ENCODE measurements at places on chromosomes 2 and 18.

DNA sequence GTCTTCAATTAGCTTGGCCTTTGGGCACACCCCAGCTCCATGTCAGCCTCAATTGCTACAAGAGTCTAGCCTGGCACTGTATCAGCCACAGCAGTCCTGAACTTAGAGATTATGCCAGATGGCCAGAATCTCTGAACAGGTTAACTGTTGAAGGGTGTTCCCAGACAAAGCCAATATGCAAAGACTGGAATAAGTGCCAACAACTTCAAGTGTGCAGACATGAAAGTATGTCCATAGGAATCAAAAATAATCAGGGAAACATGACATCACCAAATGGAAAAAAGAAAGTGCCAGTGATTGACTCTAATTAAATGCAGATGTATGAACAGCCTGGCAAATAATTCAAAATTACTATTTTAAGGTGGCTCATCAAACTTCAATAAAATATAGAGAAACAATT, 98.5 kb upstream of the DOCK10 start:
- no peak for DNase-seq

- DNase-seq, result no peak
These were observed 204.6 kb downstream of the TRIB2 start for GRCh38 chr2:12921321-12921720.

DNA sequence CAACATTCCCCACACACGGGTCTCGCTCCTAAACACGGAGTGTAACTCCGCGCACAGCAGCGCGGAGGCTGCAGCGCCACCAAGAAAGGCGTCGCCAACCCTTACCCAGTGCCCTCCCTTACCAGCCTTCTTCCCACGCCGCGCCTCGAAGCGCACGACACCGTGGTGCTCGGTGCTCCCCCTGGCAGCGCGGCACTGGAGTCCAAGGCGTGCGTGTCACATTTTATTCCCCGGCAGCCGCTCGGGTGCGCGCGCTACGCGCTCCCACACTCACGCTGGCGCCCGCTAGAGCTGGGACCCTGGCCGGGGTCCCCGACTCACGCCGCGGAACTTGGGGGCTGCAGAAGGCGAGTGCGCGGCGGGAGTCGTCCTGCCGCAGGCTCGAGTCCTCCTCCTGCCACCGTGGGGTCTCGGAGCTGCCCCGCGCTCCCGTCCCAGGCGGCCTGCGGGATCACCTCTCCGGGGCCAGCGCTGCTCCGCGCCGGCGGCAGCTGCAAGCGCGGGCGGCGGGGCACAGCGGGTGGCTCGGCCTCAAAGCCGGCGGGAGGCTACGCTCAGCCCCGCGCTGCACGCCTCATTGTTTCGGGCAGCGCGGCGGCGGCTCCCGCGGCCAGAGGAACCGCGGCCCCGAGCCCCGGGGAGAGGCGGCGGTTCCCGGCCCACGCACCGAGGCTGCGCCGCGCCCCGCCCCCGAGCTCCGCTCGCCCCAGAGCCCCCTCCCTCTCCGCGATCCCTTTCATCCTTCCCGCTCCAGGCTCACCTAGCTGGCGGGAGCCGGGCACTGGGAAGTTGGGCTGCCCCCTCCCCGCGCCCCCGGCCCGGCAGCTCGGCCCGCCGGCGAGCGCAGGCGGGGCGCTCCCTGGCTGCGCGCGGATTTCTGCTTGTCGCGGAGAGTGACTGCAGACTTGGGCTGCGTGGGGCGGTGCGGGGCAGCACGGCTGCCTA, at the start of gene ST6GAL2:
Gene ST6GAL2, minus strand, starts transcription at position 197 of the 945 bp plus-strand sequence. CDS start 42,190 bp downstream, outside the sequence.
- DNase-seq, result no peak

- DNase-seq, result peak; percentile 23
These were observed 64.9 kb upstream of the OTOS start for GRCh38 chr2:240205348-240205747.

DNA sequence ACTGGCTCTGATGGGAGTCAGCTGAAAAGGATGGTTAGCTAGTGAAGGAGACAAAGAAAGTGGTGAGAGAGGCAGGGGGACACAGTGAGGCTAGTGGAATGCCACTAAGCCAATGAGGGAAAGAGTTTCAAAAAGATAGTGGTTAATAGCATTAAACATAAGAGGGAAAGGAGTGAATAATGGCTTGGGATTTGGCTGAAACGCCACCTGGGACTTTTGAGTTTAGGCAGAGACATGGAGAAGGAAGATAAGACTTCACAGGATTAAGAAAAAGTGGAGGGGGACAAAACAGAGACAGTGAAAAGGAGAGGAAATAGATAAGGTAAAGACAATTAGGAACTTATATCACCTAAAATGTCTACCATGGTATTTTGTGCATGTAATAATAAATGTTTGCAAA, 6.9 kb downstream of the CD28 start:
- DNase-seq, result no peak

DNA sequence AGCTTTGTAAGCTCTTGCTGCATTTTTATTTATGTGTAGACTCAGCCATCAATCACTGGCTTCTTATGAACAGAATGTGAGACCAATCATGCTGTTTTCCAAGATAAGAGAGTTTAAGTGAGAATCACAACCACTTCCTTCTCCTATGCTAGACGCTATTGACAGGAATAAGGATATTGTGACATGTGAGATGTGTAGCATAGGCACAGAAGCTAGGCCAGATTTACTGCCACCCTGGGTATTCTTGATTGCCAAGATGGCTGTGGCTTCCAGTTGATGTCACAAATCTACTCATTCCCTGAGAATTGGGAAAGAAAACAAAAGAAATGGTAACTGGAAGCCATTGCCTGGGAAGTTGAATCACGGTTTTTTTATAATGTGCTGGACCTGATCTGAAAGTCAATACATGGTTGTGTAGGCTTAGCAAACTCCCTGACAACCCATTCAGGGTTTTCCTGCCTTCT, 49.9 kb downstream of the RAB27B start:
- no peak for DNase-seq

DNA sequence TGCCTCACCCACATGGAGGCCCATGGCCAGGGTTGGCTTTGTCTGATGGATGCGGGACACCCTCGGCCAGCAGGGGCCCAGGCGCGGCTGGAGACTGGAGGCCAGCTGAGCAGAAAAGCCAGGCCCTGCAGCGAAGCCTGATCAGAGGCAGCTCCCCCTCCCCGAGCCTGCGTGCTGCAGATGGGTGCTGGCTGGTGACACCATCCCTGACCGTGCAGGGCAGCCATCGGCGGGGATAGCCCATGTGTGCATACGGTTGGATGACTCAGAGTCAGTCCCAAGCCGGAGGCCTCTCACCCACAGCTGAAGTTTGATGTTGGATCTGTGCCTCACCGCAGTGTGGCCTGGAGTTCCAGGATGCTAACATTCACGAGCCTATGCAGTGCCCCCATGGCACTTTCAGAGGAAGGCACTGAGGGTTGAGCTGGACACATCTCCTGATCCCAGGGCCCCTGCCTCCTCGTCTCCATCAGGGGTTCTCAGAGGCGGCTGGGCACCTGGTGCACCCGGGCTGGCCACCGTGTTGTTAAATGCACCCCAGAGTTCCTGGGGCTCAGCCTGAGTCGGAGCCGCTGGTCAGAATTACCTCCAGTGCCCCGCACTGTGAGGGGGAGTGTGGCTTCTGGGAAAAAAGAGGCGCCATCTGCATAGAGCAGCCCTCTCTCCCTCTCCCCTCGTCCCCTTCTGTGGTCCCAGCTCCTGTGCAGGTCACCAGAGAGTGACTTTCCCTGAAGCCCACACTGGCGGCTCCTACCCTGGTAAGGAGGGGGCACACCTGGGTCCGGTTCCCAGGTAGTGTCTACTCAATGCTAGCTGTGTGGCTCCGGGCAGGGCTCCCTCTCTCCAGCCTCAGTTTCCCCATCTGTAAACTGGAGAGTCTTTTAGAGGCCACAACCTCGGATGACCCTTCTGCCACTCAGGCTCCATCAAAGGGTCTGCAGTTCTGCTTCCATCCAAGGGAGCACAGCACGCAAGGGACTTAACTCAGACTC, 19.4 kb upstream of the KIF1A start:
- DNase-seq, result no peak

Data from stimulated activated CD4-positive, alpha-beta T cell treated with anti-CD3 and anti-CD28 coated beads, Interleukin-1b, Interleukin-23, amount 100 ng/mL, for 24 hours (primary cell).